ENCODE measurements at places on chromosomes 7 and 10. TPM values are rescaled to one million over a fixed set of nuclear protein-coding genes. Genes with fewer than 3 reads are reported as not detected.

DNA sequence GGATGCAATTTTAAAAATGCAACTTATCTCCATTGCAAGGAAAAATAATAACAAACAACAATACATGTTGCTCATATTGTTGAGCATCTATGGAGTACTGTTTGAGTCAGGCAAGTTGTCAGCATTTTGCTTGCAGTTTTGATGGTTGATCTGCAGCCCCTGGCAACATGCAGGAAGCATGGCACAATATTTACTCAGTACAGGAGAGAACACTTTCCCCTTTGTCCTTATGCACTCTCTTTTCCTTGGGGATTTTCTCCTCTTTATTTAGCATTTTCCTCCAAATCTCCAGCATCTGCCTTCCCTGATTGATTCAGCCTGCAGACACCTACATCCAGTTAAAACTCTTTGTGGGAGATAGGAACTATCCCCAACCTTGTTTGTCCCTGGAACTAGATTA is 620.5 kb upstream of the LRRN3 start:
- no peaks in the 10 kb centered on the region for H3K36me3 ChIP-seq
- H3K27ac ChIP-seq = no peak overlapping the region
- H3K4me1 ChIP-seq = no peaks in the 10 kb centered on the region
- DNase-seq = no peak
- no peak overlapping the region for H3K4me3 ChIP-seq
- H3K27me3 ChIP-seq = no peaks in the 10 kb centered on the region

MINPP1 gene
- 39.6 TPM for polyA plus RNA-seq

CYP3A4 gene
- polyA plus RNA-seq = 0.31 TPM

DNA sequence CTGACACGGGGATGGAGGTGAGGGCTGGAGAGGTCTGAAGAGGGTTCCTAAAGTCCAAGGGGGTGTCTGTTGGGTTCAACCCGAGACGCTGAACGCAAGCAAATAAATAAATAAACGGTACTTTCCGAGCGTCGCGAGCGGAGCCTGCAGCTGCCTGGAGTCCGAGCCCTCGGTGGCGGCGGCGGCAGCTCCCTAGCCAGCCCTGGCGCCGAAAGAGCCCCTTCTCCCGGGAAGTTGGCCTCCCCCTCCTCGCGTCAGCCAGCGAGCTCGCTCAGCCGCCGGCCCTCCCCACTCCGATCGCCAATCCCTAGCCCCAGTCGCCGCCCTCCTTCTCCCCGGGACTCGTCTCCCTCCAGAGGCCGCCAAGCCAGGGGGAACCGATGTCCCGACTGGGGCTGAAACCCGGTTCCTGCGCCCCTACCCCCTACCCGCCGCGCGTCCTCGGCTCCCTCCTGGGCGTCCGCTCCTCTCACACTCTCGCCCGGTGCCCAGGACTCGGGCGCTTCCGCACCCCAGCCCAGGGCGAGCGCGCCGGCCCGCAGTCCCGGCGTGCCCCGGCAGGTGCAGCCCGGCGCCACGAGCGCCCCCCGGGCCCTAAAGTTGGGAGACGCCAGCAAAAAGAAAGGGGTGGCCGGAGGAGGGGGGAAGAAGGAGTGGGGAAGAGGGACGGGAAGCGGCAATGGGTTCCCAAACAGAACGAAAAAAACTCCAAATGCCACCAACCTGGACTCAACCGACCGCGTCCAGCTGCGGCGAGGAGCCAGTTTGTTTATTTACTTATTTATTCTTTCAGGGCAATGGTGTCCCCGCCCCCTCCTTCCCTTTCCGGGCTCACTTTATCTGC is at the start of gene GFRA1:
Gene GFRA1, minus strand, starts transcription at position 767 of the 844 bp plus-strand sequence. CDS start 1,177 bp downstream, outside the sequence.
- H3K27ac ChIP-seq = no peak within 1 kb of the TSS
- H3K36me3 ChIP-seq = no peaks in the 10 kb centered on the region
- no peak for DNase-seq
- peaks cover 11% of the 10 kb centered on the region for H3K4me1 ChIP-seq
- peaks cover 72% of the 10 kb centered on the region for H3K27me3 ChIP-seq

FFAR4 gene
- polyA plus RNA-seq = 0.20 TPM

- DNase-seq = no peak
- H3K36me3 ChIP-seq = no peaks in the 10 kb centered on the region
- no peaks in the 10 kb centered on the region for H3K27me3 ChIP-seq
- H3K27ac ChIP-seq = no peak overlapping the region
- no peak overlapping the region for H3K4me3 ChIP-seq
These were observed 19.2 kb upstream of the ZPBP start for GRCh38 chr7:50112250-50112649.

SEMA3E gene
- polyA plus RNA-seq = 21.6 TPM

GRCh38 chr7:139640681-139641080 is 117.2 kb downstream of the CLEC2L start:
- no peak for DNase-seq
- H3K27me3 ChIP-seq = no peaks in the 10 kb centered on the region
- no peak overlapping the region for H3K27ac ChIP-seq

PRF1 gene
- polyA plus RNA-seq = 5.5 TPM

POT1 gene
- 48.4 TPM for polyA plus RNA-seq

DNA sequence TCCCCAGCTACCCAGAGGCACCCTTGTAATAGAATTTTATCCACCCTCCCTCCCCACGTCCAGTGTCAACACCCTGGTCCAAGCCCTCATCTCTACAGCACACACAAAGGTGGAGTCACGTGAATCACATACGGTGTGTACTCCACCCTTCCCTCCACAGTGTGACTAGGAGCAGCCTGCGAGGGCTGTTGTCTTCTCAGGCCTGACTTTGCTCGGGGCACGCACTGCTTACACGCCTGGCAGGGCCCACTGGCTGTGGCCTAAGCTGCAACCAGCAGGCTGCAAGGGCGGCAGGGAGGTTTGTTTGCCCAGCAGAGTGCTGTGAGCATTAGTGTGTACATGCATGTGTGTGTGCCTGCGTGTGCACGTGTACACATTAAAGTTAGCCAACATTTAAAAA is 93.7 kb downstream of the COBL start:
- no peak overlapping the region for H3K27ac ChIP-seq
- peaks cover 6% of the 10 kb centered on the region for H3K4me1 ChIP-seq
- no peaks in the 10 kb centered on the region for H3K27me3 ChIP-seq
- H3K36me3 ChIP-seq = no peaks in the 10 kb centered on the region
- no peak for DNase-seq

DNA sequence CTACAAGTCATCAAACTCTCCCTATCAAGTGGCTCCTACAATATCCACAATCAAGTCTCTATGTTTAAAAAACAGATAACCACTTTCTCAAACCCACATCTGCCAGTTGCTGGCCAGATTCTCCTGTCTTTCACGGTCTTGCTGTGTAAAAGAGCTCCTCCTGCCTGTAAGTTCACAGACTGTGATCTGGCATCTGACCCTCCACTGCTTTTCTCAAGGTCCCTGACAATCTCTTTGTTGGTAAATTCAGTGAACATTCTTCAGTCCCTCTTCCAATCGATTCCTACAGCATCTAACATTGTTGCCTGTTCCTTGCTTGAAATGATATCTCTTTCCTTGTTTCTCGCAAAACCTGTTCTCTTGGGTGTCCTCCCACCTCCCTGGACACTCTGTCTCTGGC is 18.5 kb upstream of the LMOD2 start:
- no peaks in the 10 kb centered on the region for H3K4me1 ChIP-seq
- H3K27ac ChIP-seq = no peak overlapping the region
- H3K4me3 ChIP-seq = no peak overlapping the region
- no peaks in the 10 kb centered on the region for H3K27me3 ChIP-seq
- DNase-seq = no peak

DNA sequence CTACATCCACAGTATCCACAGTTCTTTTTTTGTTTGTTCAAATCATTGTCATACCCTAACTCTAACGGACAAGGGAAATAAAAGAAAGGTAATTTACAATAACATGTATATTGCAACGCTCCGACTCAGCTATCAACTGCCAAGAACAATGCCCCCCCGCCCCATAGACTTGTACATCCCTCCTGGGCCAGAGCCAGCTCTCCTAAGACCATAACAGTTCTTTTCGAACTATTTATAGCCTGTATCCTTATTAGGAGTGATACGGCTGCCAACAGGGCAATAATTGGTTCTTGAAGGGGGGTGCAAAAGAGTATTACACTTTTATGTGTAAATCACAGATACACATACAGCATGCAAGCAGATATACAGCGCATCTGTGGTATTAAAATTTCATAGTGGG is 495.7 kb downstream of the GALNT17 start:
- H3K4me3 ChIP-seq = no peak overlapping the region
- no peaks in the 10 kb centered on the region for H3K36me3 ChIP-seq
- no peaks in the 10 kb centered on the region for H3K4me1 ChIP-seq

GRCh38 chr7:91427051-91427450 is 162.8 kb downstream of the FZD1 start:
- DNase-seq = no peak
- no peak overlapping the region for H3K27ac ChIP-seq
- no peaks in the 10 kb centered on the region for H3K4me1 ChIP-seq
- H3K36me3 ChIP-seq = no peaks in the 10 kb centered on the region
- no peak overlapping the region for H3K4me3 ChIP-seq

DNA sequence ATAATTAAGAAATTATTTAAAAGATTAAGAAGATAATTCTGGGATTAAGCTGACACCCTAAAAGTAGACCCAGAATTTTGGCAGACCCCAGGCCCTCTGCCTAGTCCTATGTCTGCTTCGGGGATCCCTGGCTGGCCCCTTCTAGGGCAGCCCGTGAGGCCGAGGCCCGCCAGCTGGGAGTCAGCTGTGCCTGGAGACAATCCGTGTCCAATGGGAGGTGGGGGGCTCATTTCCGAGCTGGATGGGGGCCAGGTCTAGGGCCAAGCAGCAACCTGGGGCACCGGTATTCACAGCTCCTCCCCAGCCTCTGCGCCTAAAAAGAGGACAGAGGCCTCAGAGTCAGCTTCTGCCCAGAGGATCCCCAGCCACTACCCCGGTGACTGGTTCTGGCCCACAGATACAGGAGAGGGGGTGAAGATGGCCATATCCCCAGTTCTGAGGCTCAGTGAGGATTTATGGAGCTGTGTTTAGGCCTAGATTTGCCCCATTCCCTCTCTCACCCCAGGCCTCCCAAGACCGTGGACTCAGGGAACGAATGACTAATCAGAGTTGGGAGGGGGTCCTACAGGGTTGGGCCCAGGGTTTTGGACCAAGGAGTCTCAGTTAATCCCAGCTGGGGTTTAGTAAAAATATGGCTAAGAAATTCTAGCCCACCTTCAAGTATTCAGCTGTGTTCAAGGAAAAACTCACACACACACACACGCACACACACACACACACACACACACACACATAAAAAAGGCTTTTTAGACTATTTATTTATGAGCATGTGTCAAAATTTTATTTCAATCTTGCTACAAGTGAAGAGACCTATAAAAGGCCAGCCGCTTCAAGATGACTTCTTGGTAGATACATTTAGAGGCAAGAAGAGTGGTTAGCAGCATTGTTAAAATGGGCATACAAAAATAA is 37.4 kb upstream of the LBX1 start:
- no peak for DNase-seq
- H3K36me3 ChIP-seq = no peaks in the 10 kb centered on the region
- H3K27me3 ChIP-seq = no peaks in the 10 kb centered on the region
- no peaks in the 10 kb centered on the region for H3K4me1 ChIP-seq

- no peak for DNase-seq
- H3K4me1 ChIP-seq = no peaks in the 10 kb centered on the region
- no peak overlapping the region for H3K27ac ChIP-seq
- no peaks in the 10 kb centered on the region for H3K36me3 ChIP-seq
- no peaks in the 10 kb centered on the region for H3K27me3 ChIP-seq
These were observed 81.8 kb downstream of the SEMA3A start for GRCh38 chr7:84112771-84113170.

- no peak overlapping the region for H3K4me3 ChIP-seq
- DNase-seq = no peak
- H3K36me3 ChIP-seq = no peaks in the 10 kb centered on the region
These were observed 123.8 kb upstream of the PRPS1L1 start for GRCh38 chr7:18151422-18151821.

GRCh38 chr10:12390733-12391132 is 41.4 kb downstream of the CAMK1D start:
- H3K4me1 ChIP-seq = no peaks in the 10 kb centered on the region
- no peak for DNase-seq
- no peaks in the 10 kb centered on the region for H3K27me3 ChIP-seq

GRCh38 chr10:31701546-31701945 is 227.1 kb downstream of the ARHGAP12 start:
- H3K4me1 ChIP-seq = peaks cover 93% of the 10 kb centered on the region
- H3K36me3 ChIP-seq = no peaks in the 10 kb centered on the region
- H3K4me3 ChIP-seq = no peak overlapping the region
- no peaks in the 10 kb centered on the region for H3K27me3 ChIP-seq
- peak overlapping the region; percentile 83 for H3K27ac ChIP-seq

FGFR2 gene
- polyA plus RNA-seq = 233 TPM

DNA sequence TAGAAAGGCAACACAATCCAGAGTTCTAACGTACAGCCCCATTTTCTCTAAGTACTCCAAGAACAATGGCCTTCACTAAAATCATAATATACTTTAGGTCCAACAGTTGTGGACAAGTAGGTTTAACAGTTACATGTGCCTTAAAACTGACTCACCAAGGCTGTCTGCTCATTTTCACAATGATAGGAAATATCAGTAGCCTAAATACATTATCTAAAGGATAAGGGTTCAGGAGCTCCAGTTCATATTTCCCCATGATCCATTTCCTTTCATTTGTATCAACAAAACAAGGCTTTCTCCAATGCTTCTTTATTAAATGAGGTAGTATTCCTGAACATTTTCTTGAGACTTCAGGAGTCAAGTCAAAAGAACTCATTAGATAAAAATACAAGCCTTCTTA is 164.0 kb downstream of the SLC25A13 start:
- H3K36me3 ChIP-seq = no peaks in the 10 kb centered on the region
- no peak overlapping the region for H3K4me3 ChIP-seq
- no peaks in the 10 kb centered on the region for H3K4me1 ChIP-seq

DNA sequence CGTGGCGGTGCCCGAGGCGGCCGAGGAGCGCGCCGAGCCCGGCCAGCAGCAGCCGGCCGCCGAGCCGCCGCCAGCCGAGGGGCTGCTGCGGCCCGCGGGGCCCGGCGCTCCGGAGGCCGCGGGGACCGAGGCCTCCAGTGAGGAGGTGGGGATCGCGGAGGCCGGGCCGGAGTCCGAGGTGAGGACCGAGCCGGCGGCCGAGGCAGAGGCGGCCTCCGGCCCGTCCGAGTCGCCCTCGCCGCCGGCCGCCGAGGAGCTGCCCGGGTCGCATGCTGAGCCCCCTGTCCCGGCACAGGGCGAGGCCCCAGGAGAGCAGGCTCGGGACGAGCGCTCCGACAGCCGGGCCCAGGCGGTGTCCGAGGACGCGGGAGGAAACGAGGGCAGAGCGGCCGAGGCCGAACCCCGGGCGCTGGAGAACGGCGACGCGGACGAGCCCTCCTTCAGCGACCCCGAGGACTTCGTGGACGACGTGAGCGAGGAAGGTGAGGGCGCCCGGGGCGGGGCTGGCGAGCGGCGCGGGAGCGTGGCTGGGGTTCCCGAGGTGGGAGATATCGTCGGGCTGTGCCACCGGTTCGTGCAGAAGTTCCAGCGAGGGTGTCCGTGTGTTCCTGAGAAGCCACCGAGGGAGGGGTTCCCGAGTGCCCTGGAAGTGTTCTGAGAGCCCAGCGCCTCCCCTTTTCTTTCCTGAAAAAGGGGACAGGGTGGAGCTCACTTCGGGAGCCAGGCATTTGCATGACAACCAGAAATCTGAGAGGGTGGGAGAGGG is 495 bp downstream of the EIF3B start:
- H3K4me3 ChIP-seq = peak overlapping the region; percentile 96
- no peaks in the 10 kb centered on the region for H3K27me3 ChIP-seq
- H3K27ac ChIP-seq = no peak overlapping the region

GRCh38 chr7:50331564-50332208 is 27.2 kb downstream of the IKZF1 start:
- H3K36me3 ChIP-seq = no peaks in the 10 kb centered on the region
- H3K4me1 ChIP-seq = no peaks in the 10 kb centered on the region
- H3K27me3 ChIP-seq = no peaks in the 10 kb centered on the region
- no peak overlapping the region for H3K27ac ChIP-seq
- peak; percentile 38 for DNase-seq

PRSS37 gene
- 0.59 TPM for polyA plus RNA-seq
